ENCODE measurements at places on chromosomes 1 and 21.

DNA sequence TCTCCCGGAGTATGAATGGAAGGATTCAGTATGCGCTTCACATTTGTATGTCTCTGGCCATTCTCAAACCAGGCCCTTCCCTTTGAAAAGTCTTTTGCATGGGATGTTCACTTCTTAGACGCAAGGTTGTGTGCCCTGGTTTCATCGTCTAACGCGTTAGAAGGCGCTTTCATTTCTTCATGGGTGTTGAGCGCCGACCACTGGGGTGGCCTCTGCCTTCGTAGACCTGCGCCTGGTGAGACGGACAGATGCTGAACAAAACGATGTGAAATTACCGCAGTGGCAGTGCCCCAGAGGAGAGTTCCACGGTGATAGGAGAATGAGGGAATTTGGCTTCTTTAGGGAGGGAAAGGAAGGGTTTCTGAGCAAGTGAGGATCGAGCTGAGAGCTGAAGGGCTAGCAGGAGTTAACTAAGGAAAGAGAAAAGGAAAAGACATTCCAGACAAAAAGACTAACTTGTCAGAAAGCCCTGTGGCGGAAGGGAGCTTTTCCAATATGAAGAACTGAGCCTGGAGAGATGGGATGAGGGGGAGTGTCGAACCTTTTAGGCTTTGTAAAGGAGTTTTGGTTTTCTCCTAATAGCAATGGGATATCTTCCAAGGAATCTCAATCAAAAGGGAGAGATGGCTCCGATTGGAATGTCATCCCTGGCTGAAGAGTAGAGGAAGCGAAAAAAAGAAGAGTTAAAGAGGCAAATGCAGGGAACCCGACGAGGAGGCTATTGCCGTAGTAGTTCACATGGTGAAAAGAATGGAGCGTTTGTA, 951 bp downstream of the GGPS1 start:
- H3K36me3 ChIP-seq, result peaks cover 38% of the 10 kb centered on the region
- peaks cover 52% of the 10 kb centered on the region for H3K4me1 ChIP-seq
- H3K27me3 ChIP-seq, result no peaks in the 10 kb centered on the region
- no peak overlapping the region for H3K4me3 ChIP-seq
- peak; percentile 59 for DNase-seq

DNA sequence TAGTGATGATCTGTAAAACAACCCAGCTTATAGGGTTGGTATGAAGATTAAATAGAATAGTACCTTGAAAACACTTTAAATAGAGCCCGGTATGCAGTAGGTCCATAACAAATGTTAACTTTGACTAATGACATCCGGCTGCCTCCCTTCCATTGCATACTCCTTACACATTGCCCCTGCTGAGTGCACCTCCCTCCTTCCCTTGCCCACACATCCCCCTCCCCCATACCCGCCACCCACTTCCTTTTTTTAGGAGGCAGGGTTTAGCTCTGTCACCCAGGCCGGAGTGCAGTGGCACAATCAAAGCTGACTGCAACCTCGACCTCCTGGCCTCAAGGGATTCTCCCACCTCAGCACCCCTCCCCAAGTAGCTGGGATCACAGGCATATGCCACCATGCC, 24.4 kb upstream of the ZC3H12A start:
- peaks cover 10% of the 10 kb centered on the region for H3K4me1 ChIP-seq
- peaks cover 7% of the 10 kb centered on the region for H3K27me3 ChIP-seq
- DNase-seq, result no peak
- peaks cover 3% of the 10 kb centered on the region for H3K36me3 ChIP-seq
- no peak overlapping the region for H3K4me3 ChIP-seq

GRCh38 chr1:3698660-3699408, 46.5 kb downstream of the TP73 start:
- no peaks in the 10 kb centered on the region for H3K36me3 ChIP-seq
- peaks cover 5% of the 10 kb centered on the region for H3K4me1 ChIP-seq
- peaks cover 20% of the 10 kb centered on the region for H3K27me3 ChIP-seq
- H3K4me3 ChIP-seq, result no peak overlapping the region
- DNase-seq, result no peak
- peak overlapping the region; percentile 14 for H3K27ac ChIP-seq

GRCh38 chr1:93288558-93288957, 57.1 kb upstream of the DR1 start:
- DNase-seq, result no peak
- no peaks in the 10 kb centered on the region for H3K27me3 ChIP-seq
- no peaks in the 10 kb centered on the region for H3K4me1 ChIP-seq
- no peak overlapping the region for H3K4me3 ChIP-seq
- peaks cover 61% of the 10 kb centered on the region for H3K36me3 ChIP-seq

DNA sequence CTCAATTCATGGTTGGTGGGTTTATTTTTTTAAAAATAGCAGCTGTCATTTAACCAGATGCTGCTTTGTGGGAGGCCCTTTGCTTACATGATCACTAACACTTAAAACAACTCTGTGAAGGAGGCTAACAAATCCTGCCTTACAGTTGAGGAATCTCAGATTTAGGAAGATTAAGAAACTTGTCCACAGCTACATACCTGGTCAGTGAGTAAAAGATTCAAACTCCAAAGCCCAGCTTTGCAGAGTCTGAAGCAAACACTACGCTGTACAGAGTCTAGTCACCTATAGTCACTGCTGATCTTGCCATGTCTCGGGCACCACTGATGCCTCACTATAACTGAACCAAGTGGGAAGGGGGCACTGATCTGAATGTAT, 535.4 kb downstream of the SMYD3 start:
- no peaks in the 10 kb centered on the region for H3K4me1 ChIP-seq
- no peaks in the 10 kb centered on the region for H3K36me3 ChIP-seq
- H3K27me3 ChIP-seq, result no peaks in the 10 kb centered on the region
- DNase-seq, result no peak
- H3K4me3 ChIP-seq, result no peak overlapping the region

DNA sequence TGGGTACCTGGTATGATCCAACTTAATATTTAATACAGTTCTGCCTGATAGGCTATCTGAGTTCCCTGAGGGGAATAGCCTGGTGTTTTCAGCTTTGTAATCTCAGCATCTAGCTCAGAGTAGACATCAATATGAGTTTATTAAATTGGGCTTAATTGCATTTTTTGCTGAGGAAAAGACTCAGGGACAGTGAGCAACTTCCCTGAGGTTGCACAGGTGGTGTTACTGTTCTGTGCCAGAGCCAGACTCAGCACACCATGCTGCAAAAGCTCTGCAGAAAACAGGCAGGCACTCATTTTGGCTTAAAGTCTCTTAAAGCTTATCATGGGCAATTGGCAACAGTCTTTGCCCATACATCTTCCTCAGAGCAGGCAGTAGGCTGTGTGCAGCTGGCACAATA, 90.5 kb upstream of the JUN start:
- no peak overlapping the region for H3K27ac ChIP-seq
- no peaks in the 10 kb centered on the region for H3K27me3 ChIP-seq
- H3K36me3 ChIP-seq, result no peaks in the 10 kb centered on the region
- H3K4me3 ChIP-seq, result no peak overlapping the region
- H3K4me1 ChIP-seq, result no peaks in the 10 kb centered on the region
- DNase-seq, result no peak

DNA sequence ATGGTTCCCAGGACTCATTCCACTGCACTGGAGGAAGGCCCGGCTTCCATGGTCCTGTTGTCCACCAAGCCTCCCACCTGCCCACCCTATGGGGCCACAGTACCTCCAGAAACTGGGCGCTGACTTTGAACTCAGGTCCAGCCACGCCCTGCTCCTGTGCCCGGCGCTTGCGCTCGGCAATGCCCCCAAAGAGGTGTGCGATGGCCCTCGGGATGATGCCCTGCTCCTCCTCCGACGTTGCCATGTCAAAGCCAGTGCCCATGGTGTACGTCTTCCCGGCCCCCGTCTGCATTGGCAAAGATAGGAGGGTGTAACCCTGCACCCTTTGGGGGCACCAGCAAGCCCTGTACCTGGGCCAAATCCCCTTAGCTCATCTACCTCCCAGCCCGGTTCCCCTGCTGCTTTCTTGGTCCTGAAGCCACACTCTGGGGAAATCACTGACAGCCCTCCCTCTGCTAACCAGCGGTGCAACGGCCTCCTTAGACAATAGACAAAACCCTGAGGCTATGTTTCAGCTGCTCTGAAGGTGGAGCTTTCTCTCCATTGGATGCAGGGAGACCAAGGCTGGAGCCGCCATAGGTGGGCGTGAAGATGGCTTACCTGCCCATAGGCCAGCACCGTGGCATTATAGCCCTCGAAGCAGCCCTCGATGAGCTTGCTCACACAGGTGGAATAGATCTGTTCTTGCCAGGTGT, 14.7 kb downstream of the KIF21B start:
- H3K4me3 ChIP-seq, result no peak overlapping the region
- peaks cover 55% of the 10 kb centered on the region for H3K4me1 ChIP-seq
- DNase-seq, result no peak
- H3K27ac ChIP-seq, result peak overlapping the region; percentile 29
- no peaks in the 10 kb centered on the region for H3K27me3 ChIP-seq

- H3K36me3 ChIP-seq, result peaks cover 64% of the 10 kb centered on the region
- H3K4me3 ChIP-seq, result peak overlapping the region; percentile 92
- H3K27ac ChIP-seq, result peak overlapping the region; percentile 90
These were observed 2.5 kb downstream of the WDR26 start for GRCh38 chr1:224432146-224432545.

All from activated T-cell treated with anti-CD3 and anti-CD28 coated beads, Interleukin-2, amount 50 U/mL, for 24 hours (primary cell).